ENCODE measurements at places on chromosomes 7 and 10. TPM values are rescaled to one million over a fixed set of nuclear protein-coding genes. Genes with fewer than 3 reads are reported as not detected.

DNA sequence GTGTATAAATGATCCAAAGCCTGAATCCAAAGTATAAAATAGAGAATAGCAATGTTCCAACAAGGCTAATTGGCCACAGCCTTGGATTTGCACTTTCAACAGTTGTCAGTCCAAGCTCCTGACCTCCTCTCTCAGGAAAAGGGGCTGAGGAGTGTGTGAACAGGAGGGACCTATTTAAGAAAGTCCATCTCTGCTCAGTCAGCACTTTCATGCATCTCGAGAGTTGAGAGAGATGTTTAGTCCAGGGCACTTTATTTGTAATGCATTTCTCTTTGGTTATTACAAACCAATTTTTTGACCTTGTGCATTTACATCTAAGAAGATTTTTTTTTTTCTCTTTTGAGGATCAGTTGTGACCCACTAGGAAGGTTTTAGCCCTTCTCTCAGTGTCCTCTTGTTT is 244.2 kb downstream of the CREB5 start:
- H3K27me3 ChIP-seq, result peaks cover 9% of the 10 kb centered on the region
- no peak overlapping the region for H3K27ac ChIP-seq
- no peak overlapping the region for H3K4me3 ChIP-seq
- no peaks in the 10 kb centered on the region for H3K36me3 ChIP-seq
- no peak for DNase-seq
- H3K4me1 ChIP-seq, result no peaks in the 10 kb centered on the region

DNA sequence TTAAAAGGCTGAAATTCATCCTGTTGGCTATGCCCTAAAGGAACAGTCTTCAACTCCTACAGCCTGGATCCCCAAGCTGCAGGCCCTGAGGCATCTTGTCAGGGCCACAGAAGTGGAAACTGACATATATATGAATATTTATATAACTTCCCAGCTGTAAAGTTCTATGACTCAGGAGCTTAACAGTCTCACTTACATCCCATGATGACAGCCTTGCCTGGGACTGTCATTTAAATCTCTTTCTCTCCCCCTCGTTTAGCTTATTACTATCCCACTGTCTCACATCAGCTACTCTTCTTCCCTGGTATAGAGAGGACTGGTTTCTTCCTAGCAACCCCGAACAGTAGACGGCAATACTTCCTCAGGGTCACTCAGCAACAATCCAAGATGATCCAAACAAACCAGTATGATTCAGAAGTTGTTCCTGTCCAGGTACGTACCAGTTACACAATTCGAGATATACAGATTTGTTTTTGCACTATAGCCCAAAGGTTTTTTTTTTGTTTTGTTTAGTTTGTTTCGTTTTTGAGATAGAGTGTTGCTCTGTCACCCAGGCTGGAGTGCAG is 22.7 kb downstream of the KIAA1549 start:
- no peaks in the 10 kb centered on the region for H3K4me1 ChIP-seq
- H3K36me3 ChIP-seq, result no peaks in the 10 kb centered on the region
- H3K27me3 ChIP-seq, result no peaks in the 10 kb centered on the region
- H3K4me3 ChIP-seq, result no peak overlapping the region

DNA sequence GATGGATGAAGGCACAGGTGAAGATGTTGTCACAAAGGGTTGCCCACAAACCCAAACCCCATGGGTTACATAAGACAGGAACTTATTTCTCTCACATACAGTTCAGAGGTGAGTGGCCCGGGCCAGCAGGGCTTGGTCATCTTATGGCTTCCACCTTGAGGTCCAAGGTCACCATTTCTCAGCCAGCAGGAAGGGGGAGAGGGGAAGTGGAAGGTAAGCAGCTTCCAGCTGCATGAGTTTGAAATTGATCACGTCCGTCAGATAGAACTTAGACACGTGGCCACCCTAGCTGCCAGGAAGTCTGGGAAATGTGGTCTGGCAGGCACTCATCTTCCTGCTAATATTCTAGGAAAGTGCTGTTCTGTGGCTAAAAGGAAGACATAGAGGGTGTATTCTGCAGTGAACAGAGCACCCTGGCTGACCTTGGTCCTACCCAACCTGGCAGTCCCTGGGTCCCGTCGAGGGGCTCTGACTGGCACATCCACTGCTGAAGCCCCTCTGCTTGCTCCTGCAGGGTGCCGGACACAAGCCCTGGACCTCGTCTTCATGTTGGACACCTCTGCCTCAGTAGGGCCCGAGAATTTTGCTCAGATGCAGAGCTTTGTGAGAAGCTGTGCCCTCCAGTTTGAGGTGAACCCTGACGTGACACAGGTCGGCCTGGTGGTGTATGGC is 49.5 kb downstream of the VWA2 start:
- no peak for DNase-seq
- H3K4me3 ChIP-seq, result no peak overlapping the region
- H3K36me3 ChIP-seq, result no peaks in the 10 kb centered on the region
- no peaks in the 10 kb centered on the region for H3K27me3 ChIP-seq
- H3K4me1 ChIP-seq, result no peaks in the 10 kb centered on the region
- no peak overlapping the region for H3K27ac ChIP-seq

DNA sequence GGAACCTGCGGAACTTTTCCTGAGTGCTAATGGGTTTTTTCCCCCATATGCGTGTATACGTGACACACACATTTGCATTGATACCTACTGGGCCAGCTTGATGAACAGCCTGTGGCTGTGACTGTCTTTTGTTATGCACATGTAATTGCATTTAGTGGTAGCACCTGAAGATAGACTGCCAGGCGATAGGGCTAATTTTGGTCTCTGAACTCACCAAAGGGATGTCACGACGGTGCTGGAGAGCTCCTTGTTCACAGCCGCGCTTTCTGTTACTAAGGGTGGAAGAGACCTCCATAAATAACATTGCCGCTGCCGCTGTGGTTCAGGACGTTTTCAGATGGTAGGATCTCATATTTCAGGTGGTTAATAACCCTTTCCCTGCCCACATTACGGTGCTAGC is 133.2 kb downstream of the CAMK1D start:
- no peak overlapping the region for H3K4me3 ChIP-seq
- no peaks in the 10 kb centered on the region for H3K27me3 ChIP-seq
- H3K36me3 ChIP-seq, result no peaks in the 10 kb centered on the region
- no peak overlapping the region for H3K27ac ChIP-seq
- H3K4me1 ChIP-seq, result peaks cover 20% of the 10 kb centered on the region

DNA sequence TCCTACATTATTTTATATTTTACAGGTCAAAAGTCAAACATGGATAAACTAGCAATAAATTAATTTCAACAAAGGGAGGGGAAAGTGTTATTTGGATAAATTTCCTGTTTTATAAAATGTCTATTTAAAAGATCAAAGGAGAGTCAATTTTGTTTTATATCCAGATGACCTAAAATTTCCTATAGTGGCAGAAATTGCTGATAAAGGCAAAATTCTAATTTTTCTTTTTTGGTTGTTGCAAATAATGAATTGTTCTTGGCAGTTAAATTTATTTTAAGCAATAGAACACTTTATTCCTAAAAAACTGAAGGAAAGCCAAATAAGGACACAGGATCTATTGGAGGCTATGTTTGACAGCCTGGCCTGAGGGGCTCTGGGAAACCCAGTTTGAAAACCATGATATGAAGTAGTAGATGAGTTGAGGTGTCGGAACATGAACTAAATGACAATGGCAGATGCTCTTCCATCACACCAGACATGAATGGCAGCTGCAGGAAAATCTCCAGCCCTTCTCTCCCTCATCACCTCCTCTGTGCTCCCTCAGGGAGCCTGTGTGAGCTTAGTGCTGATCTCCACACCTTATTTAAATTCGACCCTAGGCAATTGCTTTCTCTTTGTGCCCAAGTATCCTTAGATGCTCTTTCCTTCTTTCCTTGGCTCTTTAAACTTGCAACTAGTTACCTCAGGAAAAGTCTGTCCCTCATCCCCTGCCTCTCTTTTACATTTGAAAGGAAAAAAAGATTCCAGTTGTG is 395.0 kb downstream of the THSD7A start:
- no peaks in the 10 kb centered on the region for H3K27me3 ChIP-seq
- no peak overlapping the region for H3K27ac ChIP-seq
- H3K4me1 ChIP-seq, result no peaks in the 10 kb centered on the region
- no peak overlapping the region for H3K4me3 ChIP-seq

GRCh38 chr7:48664241-48664640 is 260.1 kb upstream of the CDC14C start:
- no peaks in the 10 kb centered on the region for H3K27me3 ChIP-seq
- H3K27ac ChIP-seq, result no peak overlapping the region
- H3K4me1 ChIP-seq, result no peaks in the 10 kb centered on the region

DNA sequence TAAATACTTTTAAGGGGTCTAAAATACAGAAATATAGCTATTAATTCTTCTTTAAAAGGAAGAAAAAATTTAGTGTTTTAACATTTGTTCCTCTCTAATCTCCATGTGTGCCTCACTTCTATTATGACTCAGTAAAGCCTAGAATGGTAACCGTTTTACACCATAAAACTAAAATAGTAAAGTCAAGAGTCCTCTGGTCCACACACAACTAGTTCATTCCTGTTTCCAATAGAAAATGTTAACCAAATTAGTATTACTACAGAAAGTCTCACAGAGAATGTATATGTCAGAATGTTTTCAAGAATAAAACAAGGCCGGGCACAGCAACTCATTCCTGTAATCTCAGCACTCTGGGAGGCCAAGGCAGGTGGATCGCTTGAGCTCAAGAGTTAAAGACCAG is 55.8 kb downstream of the CNOT4 start:
- no peaks in the 10 kb centered on the region for H3K27me3 ChIP-seq
- H3K4me3 ChIP-seq, result no peak overlapping the region
- peaks cover 41% of the 10 kb centered on the region for H3K4me1 ChIP-seq

DNA sequence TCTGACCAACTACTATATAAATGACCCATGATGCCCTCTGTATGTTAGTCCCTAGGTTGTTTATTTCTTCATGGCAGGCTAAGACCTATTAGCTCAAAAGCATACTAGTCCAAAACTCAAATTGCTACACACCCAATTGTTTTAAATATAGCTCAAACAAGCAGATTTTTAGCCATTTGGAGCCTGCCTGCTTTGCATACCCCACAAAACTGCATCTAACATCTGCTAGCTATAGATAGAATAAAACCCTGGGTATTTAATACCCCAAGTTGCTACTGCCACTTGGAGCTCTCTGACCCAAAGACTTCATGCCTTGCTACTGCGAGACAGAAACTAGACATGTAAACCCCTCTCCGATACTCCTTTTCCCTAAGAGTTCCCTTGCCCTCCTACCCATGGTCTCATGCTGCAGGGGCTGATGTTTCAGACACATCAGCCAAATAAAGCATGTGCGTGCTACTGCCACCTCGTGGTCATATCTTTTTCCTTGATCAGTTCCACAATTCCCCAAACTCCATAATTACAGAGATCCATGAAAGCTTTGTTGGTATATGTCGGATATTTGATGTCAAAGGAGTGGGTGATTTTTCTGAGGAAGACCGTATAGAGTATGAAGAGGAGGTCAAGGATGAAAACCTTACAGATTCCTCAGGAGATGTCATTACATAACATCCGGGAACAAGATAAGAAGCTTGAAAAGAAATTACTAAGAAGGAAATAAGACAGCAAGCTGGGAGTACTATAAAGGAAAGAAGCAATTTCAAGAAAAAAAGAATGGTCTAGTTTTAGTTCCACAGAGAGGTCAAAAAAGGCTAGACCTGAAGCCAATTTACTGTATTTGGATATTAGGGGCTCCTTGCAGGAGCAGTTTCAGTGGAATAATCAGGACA is 386.6 kb downstream of the SH2D4B start:
- no peaks in the 10 kb centered on the region for H3K36me3 ChIP-seq
- no peak overlapping the region for H3K27ac ChIP-seq
- H3K4me1 ChIP-seq, result no peaks in the 10 kb centered on the region

DNA sequence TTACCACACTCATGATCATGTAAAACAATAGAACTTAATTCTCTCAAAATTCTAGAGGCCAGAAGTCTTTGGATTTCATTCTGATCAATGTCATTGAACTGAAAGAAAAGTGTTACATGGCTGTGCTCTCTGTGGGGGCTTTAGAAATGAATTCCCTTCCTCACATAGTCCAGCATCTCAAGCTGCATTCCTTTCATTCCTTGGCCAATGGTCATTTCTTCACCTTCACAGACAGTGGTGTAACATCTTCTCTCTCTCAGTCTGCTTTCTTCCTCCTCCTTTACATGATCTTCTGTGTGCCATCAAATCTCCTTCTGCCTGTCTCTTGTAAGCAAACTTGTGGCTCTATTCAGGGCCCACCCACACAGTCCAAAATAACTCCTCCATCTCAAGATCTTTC is 735.3 kb downstream of the SUGCT start:
- H3K27ac ChIP-seq, result no peak overlapping the region
- no peaks in the 10 kb centered on the region for H3K36me3 ChIP-seq
- no peak for DNase-seq

DNA sequence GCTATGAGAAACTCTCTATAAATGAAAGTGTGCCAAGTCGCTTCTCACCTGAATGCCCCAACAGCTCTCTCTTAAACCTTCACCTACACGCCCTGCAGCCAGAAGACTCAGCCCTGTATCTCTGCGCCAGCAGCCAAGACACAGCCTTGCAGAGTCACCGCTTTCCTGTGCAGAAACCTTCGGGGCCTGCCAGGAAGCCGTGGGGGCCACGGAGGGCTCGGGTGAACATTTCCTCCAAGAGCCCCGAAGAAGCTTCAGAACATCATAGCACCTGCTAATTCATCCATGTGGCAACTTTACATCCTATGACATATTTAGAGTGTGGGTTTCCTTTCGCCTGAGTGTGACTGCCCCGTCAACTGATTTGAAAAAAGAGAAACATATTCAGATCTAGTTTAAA is 55.7 kb upstream of the PRSS58 start:
- H3K4me1 ChIP-seq, result peaks cover 13% of the 10 kb centered on the region
- DNase-seq, result peak; percentile 72
- H3K36me3 ChIP-seq, result no peaks in the 10 kb centered on the region
- peaks cover 5% of the 10 kb centered on the region for H3K27me3 ChIP-seq
- H3K27ac ChIP-seq, result peak overlapping the region; percentile 63

- peaks cover 2% of the 10 kb centered on the region for H3K4me1 ChIP-seq
- no peak overlapping the region for H3K4me3 ChIP-seq
- H3K27me3 ChIP-seq, result no peaks in the 10 kb centered on the region
- H3K36me3 ChIP-seq, result peaks cover 1% of the 10 kb centered on the region
These were observed 237.8 kb downstream of the ZMYND11 start for GRCh38 chr10:373015-373414.

GRCh38 chr10:48684792-48685623 is at the start of gene WDFY4:
Gene WDFY4, plus strand, starts transcription at chr10:48684873. Its CDS starts 24,860 bp downstream, at chr10:48709733.
- no peaks in the 10 kb centered on the region for H3K36me3 ChIP-seq
- no peak within 1 kb of the TSS for H3K4me3 ChIP-seq
- H3K27ac ChIP-seq, result no peak within 1 kb of the TSS
- H3K27me3 ChIP-seq, result peaks cover 7% of the 10 kb centered on the region
- H3K4me1 ChIP-seq, result no peaks in the 10 kb centered on the region
- no peak for DNase-seq

- no peak overlapping the region for H3K27ac ChIP-seq
- no peak for DNase-seq
- H3K27me3 ChIP-seq, result no peaks in the 10 kb centered on the region
- H3K4me1 ChIP-seq, result peaks cover 27% of the 10 kb centered on the region
- no peak overlapping the region for H3K4me3 ChIP-seq
These were observed 6.2 kb downstream of the ATP6V0E2 start for GRCh38 chr7:149879766-149880637.

Gene PGAM2
- 0.24 TPM for total RNA-seq

Gene ASAH2
- total RNA-seq, result 5.0 TPM

Gene ODAD2
- total RNA-seq, result 0.55 TPM

Gene PAX4
- not detected for total RNA-seq

Gene HOXA10
- total RNA-seq, result not detected

Gene MINDY3
- 12.0 TPM for total RNA-seq

Gene GPER1
- not detected for total RNA-seq

Gene SLC16A12
- not detected for total RNA-seq

Gene CALML3
- not detected for total RNA-seq

Gene C7orf57
- 0.29 TPM for total RNA-seq
